Hypothalamus (tissue), 51 donors: ENCODE measurements at places on chromosomes 2 and 18.

DNA sequence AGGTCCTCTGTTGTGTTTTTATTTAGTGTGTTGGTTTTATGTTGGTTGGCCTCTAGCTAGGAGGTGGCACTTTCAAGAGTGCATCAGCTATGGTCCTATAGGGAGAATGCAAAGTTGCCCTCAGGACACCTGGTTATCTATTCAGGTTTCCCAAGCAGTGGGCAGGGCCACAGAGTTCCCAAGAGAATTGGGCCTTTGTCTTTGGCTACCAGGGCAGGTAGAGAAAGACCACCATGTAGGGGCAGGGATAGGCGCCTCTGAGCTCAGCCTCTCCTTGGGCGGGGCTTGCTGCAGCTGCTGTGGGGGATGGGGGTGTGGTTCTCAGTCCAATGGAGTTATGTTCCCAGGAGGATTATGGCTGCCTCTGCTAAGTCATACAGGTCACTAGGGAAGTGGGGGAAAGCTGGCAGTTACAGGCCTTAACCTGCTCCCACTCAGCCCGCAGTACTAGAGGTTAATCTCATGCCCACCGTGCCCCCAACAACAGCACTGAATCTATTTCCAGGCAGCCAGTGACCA lies 26.0 kb downstream of the ABCB11 start:
- no peak for DNase-seq

DNA sequence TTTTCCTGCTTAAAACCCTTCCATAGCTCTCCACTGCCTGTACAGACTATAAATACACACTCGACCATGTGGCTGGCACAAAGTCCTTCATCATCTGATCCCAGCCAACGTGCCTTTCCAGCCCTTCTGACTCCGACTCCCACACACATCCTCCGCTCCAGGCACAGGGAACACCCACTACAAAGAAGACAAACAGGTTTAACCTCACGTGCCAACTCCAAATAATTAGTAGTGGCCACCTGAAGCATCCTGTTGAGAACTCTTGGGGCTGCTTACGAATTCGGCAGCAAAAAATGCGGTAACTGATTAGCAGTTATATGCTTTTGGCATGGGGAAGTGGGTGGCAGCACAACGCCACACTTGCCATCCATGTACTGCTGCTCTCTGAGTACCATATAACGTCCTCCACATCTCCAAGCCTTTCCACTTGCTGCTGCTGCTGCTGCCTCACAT lies 12.1 kb downstream of the SPIRE1 start:
- peak; percentile 30 for DNase-seq

DNA sequence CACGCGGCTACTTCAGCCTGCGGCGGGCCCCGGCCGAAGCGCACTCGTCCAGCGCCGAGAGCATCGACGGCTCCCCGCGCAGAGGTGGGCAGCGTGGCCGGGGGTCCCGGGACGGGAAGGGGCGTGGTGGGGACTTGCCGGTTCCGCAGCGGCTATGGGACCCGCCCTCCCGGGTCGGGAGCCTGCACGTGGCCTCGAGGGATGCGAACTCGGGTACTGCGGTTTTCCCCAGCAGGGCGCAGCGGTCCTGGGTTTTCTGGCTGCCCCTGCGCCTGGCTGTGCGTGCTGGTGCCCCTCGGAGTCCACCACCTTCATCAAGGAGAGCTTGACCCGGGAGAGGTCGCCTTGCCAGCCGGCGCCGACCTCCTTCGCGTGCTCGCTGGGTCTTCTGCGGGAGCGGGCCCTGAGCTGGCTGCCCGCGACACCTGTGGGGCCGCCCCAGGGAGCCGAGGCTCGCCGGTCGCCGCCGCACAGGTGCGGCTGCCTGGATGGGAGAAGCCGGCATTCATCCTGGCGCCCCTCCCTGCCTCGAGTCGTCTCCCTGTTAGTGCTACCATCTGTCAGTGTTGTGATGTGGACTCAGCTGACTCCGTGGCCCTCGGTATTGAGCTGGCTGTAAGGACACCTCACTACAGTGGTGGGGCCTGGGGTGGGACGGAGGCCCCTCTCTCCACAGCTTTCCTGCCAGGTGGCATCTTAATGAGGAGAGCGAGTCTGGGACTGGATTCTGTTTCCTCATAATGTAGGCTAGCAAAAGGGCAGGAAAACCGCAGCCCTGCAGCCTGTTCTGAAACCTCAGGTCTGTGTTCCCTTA lies 177.3 kb downstream of the AGAP1 start:
- no peak for DNase-seq

DNA sequence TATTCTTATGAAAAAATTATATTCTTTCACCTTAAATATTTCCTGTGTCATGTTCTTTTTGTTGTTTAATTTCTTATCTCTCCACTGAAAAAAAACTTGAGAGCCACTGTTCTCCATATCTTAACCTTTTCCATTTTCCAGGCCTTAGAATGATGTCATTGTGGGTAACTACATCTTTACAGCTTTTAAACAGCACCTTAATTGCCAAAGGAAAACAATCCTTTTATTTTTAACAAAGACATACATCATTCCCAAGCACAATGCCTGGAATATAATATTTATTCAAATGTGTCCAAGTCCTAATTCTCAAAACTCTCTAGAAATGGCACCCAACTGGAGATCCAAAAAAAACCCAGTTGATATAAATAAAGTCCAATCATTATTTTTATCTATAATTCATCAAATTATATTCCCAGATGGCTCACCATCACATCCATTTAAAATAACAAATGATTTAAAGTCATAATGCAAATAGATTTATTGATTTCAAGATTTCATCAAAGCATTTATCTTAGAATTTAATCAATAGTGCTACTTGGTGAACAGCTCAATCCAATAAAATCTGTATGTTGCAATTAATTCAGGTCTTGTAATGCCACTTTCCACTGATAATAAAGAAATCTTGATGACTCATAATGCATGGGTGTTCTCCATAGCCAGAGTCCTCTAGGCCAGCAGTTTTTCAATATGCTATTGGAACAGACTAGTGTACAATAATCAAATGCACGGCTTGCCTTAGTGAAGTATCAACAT lies 107.1 kb upstream of the MAPRE2 start:
- DNase-seq: no peak

- no peak for DNase-seq
Observed at GRCh38 chr2:189268763-189269162, 89.2 kb upstream of the COL5A2 start.

- DNase-seq: no peak
Observed at GRCh38 chr2:12315224-12315623, 401.5 kb upstream of the TRIB2 start.

GRCh38 chr2:160516547-160517365 lies 23.1 kb upstream of the RBMS1 start:
- DNase-seq: no peak

DNA sequence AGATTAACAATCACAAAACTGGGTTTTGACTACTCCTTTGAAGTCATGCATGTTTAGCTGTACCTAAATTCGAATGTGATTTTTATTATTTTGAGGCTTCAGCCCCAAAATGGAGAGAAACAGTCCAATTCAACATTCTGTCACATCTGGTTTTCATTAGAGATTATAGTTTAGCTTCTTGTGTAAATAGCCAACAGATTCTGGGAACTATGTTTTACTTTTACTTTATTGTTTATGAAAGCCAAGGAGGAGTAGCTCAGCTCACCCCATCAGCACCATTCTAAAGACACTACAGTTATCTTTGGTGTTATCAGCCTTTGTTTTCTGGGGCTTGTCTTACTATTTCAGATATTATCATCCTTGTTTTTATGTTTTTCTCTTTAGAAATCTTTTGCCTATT lies 465.0 kb upstream of the CWC22 start:
- DNase-seq: no peak

DNA sequence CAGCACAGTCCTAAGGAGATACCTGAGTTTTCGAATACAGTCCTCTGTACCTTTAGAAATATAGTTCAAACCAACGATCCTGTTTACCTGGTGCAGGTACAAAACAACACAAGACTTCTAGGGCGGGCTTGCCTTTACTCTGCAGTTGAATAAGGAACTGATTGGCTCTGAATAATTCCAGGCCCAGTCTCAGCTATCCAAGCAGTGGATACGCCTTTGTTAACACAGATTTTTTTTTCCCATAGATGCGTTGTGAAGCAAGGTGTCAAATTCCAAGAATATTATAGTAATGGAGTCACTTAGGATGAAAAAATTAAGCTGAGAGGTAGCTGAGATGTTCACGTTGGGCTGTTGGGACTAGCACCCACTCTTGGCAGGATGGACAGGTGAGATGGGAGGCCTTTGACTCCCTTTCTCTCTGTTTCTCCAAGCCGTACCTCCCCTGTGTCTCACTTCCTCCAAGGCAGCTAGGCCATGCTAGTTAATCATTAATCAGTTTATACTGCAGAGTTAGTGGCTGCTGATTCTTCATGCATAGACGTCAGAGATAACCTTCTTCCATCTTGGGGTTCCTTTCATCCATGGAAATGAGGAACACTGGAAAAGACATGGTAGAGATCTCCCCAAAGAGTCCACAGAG lies 380.8 kb upstream of the ACVR2A start:
- DNase-seq: no peak

GRCh38 chr2:224778474-224778877 lies 62.3 kb upstream of the CCDC195 start:
- no peak for DNase-seq

GRCh38 chr18:45801416-45802004 lies 24.0 kb upstream of the SIGLEC15 start:
- DNase-seq: no peak

GRCh38 chr2:12469141-12469561 lies 247.6 kb upstream of the TRIB2 start:
- DNase-seq: no peak

DNA sequence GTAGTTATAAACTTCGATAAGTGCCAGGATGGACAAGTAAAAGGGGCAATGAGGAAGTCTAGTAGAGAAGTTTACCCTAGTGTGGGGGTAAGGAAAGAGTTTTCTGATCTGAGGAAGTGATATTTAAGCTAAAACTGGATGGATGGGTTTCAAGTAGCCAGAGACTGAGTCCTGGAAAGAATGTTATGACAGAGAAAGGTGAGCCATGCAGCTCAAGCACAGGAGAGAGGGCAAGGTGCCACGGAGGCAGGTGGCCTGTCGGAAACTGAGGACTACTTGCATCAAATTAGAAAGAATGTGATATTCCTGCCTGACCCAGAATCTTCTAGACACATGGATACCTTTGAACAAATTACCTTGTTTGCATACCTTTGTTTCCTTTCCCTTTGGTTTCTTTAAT lies 26.5 kb downstream of the NMUR1 start:
- DNase-seq: no peak

DNA sequence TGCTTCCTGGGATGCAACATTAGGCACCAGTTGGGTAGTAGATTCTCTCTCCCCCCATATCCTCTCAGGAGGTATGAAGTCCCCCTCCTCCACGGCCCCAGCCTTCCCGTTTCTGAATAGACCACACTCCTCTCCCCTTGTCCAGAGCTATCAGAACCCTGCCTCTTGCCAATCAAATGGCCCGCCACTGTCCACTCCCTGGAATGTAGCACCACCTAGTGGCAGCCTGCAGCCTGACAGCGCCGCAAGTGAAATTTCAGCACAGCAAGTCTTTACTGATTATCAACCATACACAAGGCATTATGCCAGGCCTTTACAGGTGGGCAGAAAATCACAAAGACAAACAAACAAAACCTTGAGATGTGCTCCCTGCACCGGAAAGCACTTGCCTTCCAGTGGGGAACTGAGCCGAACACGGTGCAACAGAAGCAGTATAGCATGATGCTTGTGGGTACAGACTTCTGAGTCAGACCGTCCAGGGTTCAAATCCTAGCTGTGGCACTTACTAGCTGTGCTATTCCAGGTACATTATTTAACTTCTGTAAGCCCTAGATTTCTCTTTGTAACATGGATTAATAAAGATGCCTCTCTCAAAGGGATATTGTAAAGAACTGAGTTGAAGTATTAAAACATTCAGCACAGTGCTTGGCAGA lies 174.0 kb downstream of the SMAD2 start:
- DNase-seq: peak; percentile 16

GRCh38 chr18:51751901-51752300 lies 554.4 kb upstream of the MEX3C start:
- DNase-seq: no peak

GRCh38 chr2:95069465-95069864 lies 44.0 kb downstream of the MAL start:
- no peak for DNase-seq

DNA sequence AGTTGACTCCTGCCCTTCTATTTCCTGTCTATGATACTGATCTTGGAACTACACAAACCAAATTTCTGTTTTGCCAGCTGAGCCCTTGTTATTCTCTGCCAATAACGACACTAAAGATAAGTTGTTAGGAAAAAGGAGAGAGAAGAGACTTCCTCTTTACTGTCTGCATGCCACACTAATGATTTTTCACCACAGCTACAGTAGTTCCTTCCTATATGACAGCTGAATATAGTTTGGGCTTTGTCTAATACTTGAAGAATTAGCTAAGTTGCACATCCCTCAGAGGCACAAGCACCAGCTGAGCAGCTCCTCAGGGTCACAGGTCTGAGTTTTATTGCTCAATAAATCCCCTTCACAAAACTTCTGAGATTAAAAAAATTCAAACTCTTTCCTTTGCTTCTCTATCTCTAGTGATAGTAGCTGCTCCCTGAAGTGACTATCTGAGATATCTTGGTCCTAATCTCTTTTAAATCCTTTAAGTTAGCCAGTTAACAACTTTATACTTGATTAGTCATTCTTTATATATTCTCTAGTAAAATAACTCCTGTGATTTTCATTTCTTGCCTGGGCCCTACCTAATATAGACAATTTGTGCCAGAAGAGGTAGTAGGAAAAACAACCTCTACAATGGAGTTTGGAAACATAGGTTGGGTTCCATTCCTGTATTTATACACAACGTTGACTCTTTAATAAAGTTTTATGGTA lies 253.0 kb upstream of the CNTNAP5 start:
- no peak for DNase-seq

DNA sequence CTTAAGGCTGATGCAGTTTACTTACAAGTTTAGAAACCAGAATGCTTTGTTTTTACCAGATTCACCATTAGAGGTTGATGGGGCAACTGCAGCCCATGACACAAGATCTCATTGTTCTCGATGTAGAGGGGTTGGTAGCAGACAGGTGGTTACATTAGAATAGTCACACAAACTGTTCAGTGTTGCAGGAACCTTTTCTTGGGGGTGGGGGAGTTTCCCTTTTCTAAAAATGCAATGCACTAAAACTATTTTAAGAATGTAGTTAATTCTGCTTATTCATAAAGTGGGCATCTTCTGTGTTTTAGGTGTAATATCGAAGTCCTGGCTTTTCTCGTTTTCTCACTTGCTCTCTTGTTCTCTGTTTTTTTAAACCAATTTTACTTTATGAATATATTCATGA lies 99.4 kb upstream of the IL1R2 start:
- no peak for DNase-seq

GRCh38 chr2:43943809-43944452 lies 51.9 kb downstream of the LRPPRC start:
- peak; percentile 25 for DNase-seq
